Stimulated activated CD8-positive, alpha-beta memory T cell treated with anti-CD3 and anti-CD28 coated beads, Interleukin-2, amount 100 ng/mL, for 1 hour (primary cell): ENCODE measurements at places on chromosomes 5 and 9.

- no peak for DNase-seq
Observed at GRCh38 chr9:131578021-131578420, 32.7 kb downstream of the PRRT1B start.

GRCh38 chr5:87243161-87243844 lies 24.4 kb upstream of the RASA1 start:
- no peak for DNase-seq

- DNase-seq, result no peak
Observed at GRCh38 chr5:67178085-67178484, 18.5 kb downstream of the CD180 start.

GRCh38 chr5:132376694-132377641 lies 7.5 kb downstream of the SLC22A5 start:
- no peak for DNase-seq

DNA sequence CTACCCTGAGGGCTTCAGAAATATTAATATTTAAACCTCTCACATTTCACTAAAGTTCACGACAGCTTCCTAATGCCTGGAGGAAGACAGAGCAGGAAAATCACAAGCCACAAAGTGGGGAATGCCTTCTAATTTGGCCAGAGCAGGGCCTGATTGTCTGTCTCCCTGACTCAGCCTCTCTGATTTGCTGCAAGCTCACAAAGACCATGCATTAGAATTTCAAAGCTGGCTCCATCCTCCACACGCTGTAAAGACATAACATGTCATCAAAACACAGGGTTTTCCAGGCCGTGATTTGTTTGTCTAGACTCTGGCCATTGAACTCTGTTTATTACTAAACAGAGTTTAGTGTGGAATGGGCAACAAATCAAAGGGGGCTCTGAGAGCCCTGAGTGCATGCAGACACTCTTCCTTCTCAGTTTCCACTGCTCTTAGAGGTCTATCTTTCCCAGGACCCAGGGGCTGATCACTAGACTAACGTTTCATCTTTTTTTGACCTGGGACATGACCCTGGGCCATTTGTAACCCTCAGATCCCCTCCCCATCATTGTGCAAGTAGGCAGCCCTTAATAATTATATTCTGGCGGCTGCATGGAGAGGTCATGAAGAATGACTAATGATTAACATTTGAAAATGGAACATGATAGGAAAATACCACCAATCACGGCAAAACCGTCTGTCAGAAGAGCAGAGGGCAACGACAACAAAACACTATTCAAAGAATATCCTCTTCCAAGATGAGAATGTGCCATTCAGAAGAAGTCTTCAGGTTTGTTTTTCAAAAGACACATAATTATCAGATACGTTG lies 140.2 kb downstream of the ENC1 start:
- no peak for DNase-seq

DNA sequence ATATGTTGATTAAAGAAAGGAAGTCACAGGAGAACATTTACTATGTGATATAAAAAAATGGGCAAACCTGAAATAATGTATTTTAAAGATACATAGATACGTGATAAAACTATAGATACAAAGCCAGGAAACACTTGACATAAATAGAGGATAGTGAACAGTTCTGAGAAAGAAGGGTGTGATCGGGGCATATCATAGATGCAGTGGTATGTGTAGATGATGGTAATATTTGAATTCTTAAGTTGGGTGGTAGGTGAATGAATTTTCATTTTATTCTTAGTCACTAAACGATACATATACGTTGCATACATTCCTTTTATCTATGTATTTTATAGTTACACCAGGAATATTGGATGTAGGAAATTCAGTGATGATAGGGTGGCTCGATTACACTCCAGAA lies 138.7 kb upstream of the ARRDC3 start:
- no peak for DNase-seq

GRCh38 chr5:147659166-147659929 lies 123.2 kb downstream of the JAKMIP2 start:
- no peak for DNase-seq

GRCh38 chr9:69173891-69174615 lies at the start of gene TJP2:
TSS of gene TJP2 (plus strand) at chr9:69174277. CDS start at chr9:69174373, 96 bp downstream.
- no peak for DNase-seq

DNA sequence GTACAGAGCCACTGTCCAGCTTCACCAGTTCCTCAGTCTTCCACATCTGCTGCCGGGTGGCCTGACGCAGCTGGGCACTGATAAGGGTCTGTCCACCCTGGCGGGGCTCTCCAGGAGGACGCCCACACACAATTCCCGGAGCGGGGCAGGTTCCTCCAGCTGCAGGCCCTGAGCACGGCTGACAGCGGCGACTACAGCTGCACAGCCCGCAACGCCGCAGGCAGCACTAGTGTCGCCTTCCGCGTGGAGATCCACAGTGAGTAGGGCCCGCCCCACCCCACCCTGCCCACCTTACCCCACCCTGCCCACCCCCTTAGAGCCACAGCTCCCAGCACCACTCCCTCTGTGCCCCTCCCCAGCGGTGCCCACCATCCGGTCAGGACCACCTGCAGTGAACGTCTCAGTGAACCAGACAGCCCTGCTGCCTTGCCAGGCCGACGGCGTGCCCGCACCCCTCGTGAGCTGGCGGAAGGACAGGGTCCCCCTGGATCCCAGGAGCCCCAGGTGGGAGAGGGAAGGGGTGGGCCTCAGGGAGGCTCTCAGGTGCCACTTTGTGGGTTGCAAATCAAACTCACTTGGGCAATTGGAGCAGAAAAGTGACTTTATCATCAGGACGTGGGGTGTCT lies 48.8 kb upstream of the ASS1 start:
- no peak for DNase-seq

DNA sequence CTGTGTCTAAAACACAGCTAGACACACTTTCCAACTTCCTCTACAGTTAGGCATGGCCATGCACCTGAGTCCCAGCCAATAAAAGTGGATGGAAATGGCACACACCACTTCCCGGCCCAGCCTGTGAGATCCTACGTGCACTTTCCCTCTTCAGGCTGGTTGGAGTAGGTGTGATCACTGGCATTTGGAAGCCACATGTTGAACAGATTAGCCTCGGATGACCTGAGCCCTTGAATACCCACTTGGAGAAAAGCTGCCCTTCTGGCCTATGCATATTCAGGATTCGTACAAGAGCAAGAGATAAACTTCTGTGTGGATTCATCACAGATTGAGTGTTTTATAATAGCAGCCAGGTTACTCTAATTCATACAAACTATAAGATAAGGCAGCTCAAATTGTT lies 359.0 kb upstream of the SLC30A5 start:
- DNase-seq, result no peak

DNA sequence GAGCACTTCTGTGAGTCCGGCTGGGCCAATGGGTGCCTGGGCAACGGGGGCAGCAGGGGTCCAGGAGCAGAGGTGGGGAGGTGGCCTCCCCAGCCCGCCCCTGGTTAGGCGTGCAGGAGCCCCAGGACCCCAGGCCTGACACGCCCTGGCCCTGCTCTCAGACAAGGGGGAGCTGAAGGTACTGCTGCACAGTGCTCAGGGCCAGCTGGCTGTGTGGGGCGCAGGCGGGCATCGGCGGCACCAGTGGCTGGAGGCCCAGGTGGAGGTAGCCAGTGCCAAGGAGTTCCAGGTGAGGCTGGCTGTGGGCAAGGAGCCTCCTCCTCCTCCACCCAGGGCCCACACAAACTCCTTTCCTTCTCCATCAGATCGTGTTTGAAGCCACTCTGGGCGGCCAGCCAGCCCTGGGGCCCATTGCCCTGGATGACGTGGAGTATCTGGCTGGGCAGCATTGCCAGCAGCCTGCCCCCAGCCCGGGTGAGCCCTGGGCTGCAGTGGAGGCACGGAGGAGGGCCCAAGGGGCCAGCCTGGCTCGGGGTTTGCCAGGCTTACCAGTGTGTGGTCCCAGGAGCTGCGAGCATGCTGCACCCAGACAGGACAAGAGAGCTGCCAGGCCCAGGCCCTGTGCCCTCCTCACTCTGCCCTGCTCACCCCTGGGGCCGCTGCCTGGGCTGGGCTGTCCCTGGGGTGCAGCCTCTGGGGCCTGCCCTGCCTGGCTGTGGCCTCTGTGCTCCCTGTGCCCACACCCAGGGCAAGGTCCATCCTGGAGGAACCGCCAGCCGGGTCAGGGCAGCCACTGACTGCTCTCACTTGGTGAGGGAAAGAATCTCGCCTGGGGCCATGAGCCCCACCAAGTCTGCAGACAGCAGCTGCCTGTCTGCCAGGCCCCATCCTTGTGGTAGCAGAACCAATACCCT lies 7.0 kb downstream of the MAMDC4 start:
- DNase-seq, result no peak

- no peak for DNase-seq
Observed at GRCh38 chr5:74408150-74409043, 232.1 kb downstream of the ENC1 start.

GRCh38 chr5:149628221-149628620 lies 46.9 kb downstream of the ARHGEF37 start:
- DNase-seq, result no peak

DNA sequence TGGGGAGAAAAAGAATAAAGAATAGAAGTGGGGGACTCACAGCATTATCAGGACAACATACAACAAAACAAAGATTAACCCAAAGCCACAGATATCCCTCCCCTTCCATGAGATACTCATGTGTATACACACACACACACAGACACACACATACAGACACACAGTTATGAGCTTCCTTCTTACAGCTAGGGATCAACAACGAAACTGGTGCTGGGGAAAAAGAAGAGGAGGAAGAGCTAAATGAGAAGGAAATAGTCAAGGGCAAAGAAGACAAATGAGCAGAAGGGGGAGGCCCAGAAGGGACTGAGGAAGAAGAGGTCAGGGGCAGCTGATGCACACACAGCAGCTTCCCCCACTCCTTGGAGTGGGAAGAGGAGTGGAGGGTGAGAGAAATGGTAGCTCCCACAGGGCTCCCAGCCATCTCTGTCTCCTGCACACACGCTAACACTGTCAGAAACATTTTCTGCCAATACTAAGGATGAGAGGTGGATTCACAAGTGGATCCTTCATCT lies 66.2 kb downstream of the SIL1 start:
- no peak for DNase-seq

DNA sequence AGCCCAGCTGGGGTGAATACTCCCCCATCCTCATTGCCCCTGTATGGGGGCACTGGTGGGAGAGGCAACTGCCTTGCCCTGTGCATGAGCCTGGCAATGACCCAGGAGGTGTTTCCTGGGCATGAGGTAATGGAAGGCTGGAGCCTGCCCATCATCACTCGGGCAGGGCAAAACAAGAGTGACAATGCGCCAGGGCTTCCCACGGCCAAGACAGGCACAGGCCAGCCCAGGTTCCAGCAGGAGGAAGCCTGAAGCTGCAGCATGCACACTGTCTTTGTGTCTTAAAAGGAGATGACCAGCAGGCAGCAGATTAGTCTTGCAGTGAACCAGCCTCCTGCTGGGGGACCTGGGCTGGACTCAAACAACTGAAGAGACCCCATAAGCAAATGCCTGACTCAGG lies 92.2 kb upstream of the SMIM23 start:
- DNase-seq, result no peak

DNA sequence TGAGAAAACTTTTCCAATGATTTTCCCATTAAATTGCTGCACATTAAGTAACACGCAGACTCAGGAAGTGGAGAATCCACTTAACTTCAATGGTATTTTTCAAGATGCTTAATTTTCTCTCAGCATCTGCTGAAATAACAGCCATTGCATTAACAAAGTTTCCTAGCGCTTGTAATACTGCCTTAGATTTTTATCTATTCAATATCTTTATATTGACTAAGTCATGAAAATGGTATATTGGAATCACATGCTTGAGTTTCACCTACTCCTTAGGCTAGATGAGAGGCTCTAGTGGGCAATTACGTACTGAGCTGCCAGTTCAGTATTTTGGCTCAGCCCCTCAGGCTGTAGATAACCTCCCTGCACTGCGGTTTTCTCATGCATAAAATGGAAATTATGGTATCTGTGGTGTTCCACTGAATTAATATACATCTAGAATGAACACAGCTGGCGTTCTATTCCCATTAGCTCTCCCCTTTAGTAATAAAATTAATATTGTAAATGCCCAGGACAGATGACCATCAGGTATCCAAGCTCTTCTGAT lies 112.9 kb downstream of the MTX3 start:
- DNase-seq, result no peak

DNA sequence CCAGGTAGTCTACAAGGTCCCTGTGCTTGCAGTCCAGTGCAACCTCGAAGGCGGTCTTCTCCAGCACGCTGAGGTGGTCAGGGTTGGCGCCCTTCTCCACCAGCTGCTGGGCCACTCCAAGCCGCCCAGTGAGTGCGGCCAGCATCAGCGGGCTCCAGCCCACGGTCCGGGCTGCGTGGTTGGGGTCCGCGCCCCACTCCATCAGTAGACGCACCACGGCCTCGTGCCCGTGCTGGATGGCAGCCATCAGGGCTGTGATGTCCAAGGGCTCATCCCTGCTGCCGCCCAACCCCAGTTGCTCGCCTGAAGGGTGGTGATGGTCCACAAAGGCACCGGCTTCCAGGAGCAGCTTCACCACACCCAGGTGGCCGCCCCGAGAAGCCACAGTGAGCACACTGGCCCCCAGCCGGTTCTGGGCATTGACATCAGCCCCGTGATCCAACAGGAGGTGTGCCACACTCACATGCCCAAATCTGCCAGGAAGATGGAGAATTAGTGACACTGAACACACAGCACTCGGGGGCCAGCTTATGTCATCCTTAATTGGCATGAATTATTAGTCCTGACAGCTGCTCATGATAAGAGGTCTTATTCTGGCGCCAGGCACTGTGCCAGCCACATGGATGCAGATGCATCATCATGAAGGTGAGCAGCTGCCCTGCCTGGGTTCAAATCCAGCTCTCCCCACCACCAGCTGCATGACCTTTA lies 6.1 kb downstream of the ANKS6 start:
- DNase-seq, result no peak

- no peak for DNase-seq
Observed at GRCh38 chr5:141715346-141715905, 33.4 kb upstream of the ARAP3 start.

DNA sequence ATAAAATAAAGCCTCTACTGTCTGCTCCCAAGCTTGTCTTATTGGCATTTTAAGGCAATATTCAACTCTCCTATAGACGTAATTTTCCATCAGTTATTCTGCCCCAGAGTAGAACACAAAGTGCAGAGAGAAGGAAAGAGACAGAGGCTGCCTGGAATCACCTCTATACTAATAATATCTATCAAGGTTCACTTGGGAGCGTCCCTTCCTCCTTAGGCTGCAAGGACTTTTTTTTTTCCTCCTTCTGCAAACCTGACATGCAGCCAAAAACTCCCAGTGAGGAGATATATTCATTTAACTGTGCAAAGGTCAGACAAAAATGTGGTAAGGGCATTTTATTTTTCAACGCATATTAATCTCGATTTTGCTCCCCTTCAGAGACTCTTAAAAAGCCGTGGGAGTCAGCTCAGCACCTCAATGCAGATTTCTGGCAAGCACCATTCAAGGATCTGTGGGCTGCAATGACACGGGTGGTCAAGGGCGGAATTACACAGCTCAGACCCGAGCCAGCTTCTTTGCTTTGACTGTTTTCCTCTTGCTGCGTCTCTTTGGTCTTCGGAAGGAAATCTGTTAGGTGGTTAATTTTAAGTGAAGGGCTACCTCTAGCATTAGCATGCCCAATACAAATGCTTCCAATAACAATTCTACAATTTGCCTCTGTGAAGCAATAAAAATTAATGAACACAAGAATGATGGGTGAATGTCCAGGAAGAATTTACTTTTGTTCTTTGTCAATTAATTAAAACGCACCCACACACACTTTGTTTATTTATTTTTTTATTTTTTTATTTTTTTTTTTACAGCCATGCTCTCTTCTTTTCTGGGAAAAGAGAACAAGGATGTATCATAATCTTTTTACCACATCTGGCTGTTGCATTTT lies 587.7 kb upstream of the GRAMD2B start:
- no peak for DNase-seq

GRCh38 chr5:98927242-98927988 lies 1.4 kb downstream of the CHD1 start:
- DNase-seq, result peak; percentile 39

- no peak for DNase-seq
Observed at GRCh38 chr9:88355166-88355565, 33.1 kb upstream of the SPIN1 start.
